ENCODE measurements at places on chromosomes 11 and 22. TPM values are rescaled to one million over a fixed set of nuclear protein-coding genes. Genes with fewer than 3 reads are reported as not detected.

GPR83 gene
- total RNA-seq = 0.78 TPM

TAGLN gene
- total RNA-seq = 105 TPM

OR2D2 gene
- total RNA-seq = 1.5 TPM

RFPL3 gene
- total RNA-seq = not detected

NOX4 gene
- total RNA-seq = 5.2 TPM

PTS gene
- total RNA-seq = 17.1 TPM

GRCh38 chr11:112025707-112026106 lies 499 bp downstream of the DLAT start:
- peaks cover 36% of the 10 kb centered on the region for H3K36me3 ChIP-seq
- H3K27ac ChIP-seq = peak overlapping the region; percentile 88
- peak overlapping the region; percentile 93 for H3K4me3 ChIP-seq
- peaks cover 16% of the 10 kb centered on the region for H3K4me1 ChIP-seq
- no peaks in the 10 kb centered on the region for H3K27me3 ChIP-seq

GRCh38 chr11:95175818-95176380 lies 55.1 kb downstream of the SESN3 start:
- H3K27me3 ChIP-seq = no peaks in the 10 kb centered on the region
- no peaks in the 10 kb centered on the region for H3K4me1 ChIP-seq
- no peak overlapping the region for H3K4me3 ChIP-seq

DNA sequence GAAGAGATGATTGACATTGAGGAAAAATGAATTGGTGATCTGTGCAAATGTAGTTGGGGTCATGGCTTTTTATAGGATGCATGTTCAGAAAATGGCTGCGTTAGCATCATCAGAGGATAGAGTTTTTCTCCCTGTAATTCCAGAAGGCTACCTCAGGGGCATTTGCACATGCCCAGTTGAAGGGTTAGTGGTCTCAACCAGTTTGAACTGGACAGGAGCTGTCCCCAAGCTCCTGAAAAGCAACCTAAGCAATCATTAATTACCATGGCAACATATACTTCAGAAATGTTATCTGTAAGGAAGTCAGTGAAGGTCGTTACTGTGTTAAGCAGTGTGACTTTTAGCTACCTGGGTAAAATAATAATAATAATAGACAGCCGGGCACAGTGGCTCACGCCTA lies 29.3 kb downstream of the TUG1 start:
- no peaks in the 10 kb centered on the region for H3K4me1 ChIP-seq
- H3K27me3 ChIP-seq = no peaks in the 10 kb centered on the region
- H3K36me3 ChIP-seq = no peaks in the 10 kb centered on the region

- H3K4me3 ChIP-seq = no peak overlapping the region
- peak overlapping the region; percentile 77 for H3K27ac ChIP-seq
- H3K36me3 ChIP-seq = peaks cover 60% of the 10 kb centered on the region
- H3K4me1 ChIP-seq = peaks cover 17% of the 10 kb centered on the region
Observed at GRCh38 chr11:9747828-9748227, 84.0 kb downstream of the SWAP70 start.

DNA sequence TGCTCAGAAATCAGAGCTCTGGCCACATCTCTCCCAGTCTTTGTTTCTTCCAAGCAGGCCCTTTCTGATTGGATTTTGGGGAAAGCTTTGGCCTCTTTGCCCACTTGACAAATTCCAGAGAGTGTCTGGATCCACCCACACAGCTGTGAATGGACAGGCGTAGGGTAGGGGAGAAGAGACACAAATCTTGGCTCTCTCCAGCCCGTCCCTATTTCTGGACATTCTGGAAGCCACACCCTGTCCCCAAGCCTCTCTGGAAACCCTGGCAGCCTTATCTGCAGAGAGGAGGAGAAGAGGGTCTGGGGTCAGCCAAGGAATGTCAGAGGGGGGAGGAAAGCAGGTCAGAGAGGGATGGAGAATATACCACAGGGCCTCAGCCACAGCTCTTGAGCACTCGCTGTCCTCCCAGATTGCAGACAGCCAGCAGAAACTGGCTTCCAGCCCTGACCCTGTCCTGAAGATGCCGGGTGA lies 59.5 kb upstream of the WNT11 start:
- H3K27me3 ChIP-seq = no peaks in the 10 kb centered on the region
- H3K36me3 ChIP-seq = no peaks in the 10 kb centered on the region
- H3K4me1 ChIP-seq = peaks cover 9% of the 10 kb centered on the region
- no peak for DNase-seq
- peak overlapping the region; percentile 25 for H3K27ac ChIP-seq

DNA sequence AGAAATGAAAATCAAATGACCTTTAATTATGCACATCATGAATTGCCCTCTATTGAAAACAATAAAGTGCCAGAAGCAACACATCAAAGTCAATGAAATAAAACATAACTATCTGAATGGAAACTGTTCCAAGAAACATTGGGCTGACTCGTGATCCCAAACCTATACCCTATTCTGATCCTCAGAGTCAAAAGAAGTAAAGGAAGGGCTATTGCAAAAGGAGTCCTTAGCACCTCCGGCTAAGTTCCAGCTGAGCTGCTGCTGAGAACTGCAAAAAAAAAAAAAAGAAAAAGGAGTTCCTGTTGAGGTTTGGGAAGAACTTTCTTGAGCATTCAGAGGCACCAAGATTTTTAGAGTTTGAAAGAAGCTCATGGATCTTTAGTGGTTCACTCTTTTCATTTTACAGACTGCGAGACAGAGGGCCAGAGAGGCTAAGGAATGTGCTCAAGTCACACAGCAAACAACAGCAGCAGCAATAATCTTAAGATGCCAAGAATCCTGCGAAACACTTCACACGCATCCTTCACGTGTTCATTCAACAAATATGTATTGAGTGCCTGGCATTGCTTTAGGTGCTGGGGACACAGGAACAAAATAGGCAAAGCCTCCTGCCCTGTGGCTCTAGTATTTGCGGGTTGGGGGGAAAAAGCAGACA lies 841 bp upstream of the TMPRSS13 start:
- peaks cover 8% of the 10 kb centered on the region for H3K4me1 ChIP-seq
- no peak for DNase-seq
- H3K36me3 ChIP-seq = no peaks in the 10 kb centered on the region
- H3K27ac ChIP-seq = peak overlapping the region; percentile 35
- H3K4me3 ChIP-seq = no peak overlapping the region
- no peaks in the 10 kb centered on the region for H3K27me3 ChIP-seq

DNA sequence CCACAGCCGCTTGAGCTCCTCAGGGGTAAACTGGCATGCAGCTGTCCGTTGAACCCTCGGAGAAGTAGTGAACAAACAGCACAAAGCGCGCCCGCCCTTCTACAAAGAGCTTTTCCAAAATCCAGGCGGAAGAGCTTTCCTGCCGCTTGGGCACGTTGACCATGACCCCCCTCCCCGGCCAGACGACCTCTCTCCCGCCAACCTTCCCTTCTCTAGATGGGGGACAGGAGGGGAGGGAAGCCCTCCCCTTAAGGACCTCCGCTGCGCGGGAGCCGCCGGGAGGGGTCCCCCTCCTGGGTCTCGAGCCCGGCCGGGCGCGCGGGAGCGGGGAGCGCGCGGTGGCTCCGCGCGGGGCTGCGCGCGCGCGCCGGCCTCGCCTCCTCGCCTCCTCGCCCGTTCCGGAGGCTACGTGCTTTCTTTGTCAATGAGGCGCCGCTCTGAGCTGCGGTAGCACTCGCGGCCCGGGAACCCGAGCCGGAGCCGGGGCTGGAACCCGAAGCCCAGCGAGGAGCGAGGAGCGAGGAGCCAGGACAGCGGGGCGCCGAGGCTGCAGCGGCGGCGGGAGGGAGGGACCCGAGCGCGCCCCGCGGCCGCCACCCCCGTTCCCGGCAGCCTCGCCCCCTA lies 118.6 kb downstream of the HIPK3 start:
- peaks cover 19% of the 10 kb centered on the region for H3K27me3 ChIP-seq
- peaks cover 12% of the 10 kb centered on the region for H3K4me1 ChIP-seq
- H3K4me3 ChIP-seq = peak within 1 kb of the TSS; percentile 51
- H3K36me3 ChIP-seq = no peaks in the 10 kb centered on the region
- DNase-seq = no peak

DNA sequence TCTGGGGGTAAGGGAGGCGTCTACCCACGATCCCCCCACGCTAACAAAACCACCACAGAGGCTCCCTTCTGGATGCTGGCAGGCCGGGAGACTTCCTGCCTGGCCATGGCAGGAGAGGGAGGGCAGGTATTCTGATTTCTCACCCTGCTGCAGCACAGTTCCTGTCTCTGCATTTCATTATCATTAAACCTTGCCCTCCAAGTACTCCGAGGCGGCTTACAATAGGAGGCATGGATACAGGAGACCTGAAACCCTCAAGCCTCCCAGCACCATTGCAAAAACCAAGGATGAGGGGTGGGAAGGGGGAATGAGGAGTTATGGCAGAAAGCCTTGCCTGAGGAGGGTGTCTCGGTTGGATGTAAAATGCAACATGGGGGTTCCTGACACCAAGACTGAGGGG lies 44.1 kb upstream of the MN1 start:
- no peak overlapping the region for H3K27ac ChIP-seq
- H3K36me3 ChIP-seq = peaks cover 17% of the 10 kb centered on the region
- H3K4me3 ChIP-seq = no peak overlapping the region
- H3K4me1 ChIP-seq = peaks cover 9% of the 10 kb centered on the region

GRCh38 chr22:39994566-39995392 lies at the start of gene FAM83F:
Gene FAM83F (plus strand): TSS chr22:39994954. CDS start chr22:39995043, 89 bp downstream.
- peaks cover 28% of the 10 kb centered on the region for H3K27me3 ChIP-seq
- H3K4me1 ChIP-seq = peaks cover 6% of the 10 kb centered on the region
- H3K36me3 ChIP-seq = no peaks in the 10 kb centered on the region
- no peak within 1 kb of the TSS for H3K27ac ChIP-seq
- H3K4me3 ChIP-seq = peak within 1 kb of the TSS; percentile 41

DNA sequence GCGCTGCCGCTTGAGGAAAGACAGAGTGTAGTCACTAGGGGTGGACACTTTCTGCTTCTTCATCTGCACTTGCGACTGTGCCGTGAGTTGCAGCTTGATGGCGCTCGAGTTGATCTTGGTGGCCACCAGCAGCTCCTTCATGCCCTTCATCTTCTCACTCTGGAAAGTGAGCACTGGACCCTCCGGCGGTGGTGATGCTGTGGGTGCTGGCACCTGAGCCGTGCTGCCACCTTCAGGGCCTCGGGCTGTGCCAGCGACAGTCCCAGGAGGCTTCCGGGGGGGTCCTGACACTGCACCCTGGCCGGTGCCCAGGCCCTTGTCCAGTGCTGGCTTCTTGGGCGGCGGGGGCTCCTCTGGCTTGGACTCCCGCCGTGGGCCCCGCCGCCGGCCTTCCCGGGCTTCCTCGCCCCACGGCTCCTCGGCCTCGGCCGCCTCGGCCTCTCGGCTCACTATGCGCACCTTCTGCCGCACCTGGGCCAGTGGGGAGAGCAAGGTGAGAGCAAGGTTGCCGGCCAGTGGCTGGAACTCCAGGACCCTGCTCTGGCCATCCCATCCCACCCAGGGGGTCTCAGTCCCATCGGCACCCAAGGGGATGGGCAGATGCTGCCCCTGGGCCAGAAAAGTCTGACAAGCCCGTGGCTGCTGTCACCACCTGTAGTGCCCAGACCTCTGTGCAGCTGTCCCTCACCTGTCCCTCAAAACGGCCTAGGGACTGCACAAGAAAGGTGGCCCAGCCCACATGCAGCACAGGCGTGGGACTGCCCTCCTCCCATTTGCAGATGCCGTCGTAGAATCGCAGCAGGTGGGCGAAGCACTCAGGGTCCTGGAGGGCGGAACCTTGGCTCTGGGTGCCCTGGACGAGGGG lies 1.6 kb upstream of the MAP4K2 start:
- H3K27me3 ChIP-seq = no peaks in the 10 kb centered on the region
- no peaks in the 10 kb centered on the region for H3K36me3 ChIP-seq
- H3K27ac ChIP-seq = peak overlapping the region; percentile 82
- peak overlapping the region; percentile 89 for H3K4me3 ChIP-seq
- DNase-seq = peak; percentile 76
- peaks cover 44% of the 10 kb centered on the region for H3K4me1 ChIP-seq

DNA sequence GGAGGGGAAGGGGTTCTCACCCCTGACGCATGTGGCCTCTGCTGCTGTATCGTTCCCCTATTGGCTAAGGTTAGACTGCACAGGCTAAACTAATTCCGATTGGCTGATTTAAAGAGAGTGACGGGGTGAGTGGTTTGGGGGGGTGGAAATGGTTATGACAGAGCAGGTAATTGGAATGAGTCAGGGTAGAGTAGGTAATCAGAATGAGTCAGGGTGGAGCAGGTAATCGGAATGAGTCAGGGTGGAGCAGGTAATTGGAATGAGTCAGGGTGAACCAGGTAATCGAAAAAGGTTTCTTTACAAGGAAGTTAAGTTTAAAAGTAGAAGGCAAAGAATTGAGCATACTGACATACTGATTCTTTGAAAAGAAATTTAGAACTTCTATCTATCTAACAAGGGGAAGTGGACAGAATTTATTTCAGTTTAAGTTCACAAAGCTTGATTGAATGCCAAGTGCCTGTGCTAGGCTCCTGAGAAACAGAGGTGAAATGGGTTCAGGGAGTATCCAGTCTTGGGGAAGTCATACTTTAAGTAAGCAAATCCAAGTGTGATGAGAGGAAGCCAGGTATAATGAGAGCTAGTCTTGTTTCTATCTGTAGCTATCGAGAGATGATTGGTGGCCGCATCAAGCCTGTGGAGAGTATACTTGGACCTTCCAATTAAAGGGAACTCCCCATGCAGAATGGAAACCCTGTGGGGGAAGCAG lies 58.0 kb downstream of the C11orf91 start:
- no peaks in the 10 kb centered on the region for H3K36me3 ChIP-seq
- no peaks in the 10 kb centered on the region for H3K27me3 ChIP-seq
- no peak overlapping the region for H3K4me3 ChIP-seq
- H3K4me1 ChIP-seq = no peaks in the 10 kb centered on the region
- no peak overlapping the region for H3K27ac ChIP-seq

GRCh38 chr11:8910649-8911026 lies 351 bp upstream of the AKIP1 start:
- no peak for DNase-seq
- peak overlapping the region; percentile 68 for H3K4me3 ChIP-seq
- H3K4me1 ChIP-seq = peaks cover 29% of the 10 kb centered on the region
- no peaks in the 10 kb centered on the region for H3K27me3 ChIP-seq
- no peaks in the 10 kb centered on the region for H3K36me3 ChIP-seq

GRCh38 chr11:64096835-64097234 lies 61.1 kb downstream of the FLRT1 start:
- no peaks in the 10 kb centered on the region for H3K27me3 ChIP-seq
- H3K4me1 ChIP-seq = peaks cover 22% of the 10 kb centered on the region
- DNase-seq = peak; percentile 77
- H3K4me3 ChIP-seq = no peak overlapping the region

DNA sequence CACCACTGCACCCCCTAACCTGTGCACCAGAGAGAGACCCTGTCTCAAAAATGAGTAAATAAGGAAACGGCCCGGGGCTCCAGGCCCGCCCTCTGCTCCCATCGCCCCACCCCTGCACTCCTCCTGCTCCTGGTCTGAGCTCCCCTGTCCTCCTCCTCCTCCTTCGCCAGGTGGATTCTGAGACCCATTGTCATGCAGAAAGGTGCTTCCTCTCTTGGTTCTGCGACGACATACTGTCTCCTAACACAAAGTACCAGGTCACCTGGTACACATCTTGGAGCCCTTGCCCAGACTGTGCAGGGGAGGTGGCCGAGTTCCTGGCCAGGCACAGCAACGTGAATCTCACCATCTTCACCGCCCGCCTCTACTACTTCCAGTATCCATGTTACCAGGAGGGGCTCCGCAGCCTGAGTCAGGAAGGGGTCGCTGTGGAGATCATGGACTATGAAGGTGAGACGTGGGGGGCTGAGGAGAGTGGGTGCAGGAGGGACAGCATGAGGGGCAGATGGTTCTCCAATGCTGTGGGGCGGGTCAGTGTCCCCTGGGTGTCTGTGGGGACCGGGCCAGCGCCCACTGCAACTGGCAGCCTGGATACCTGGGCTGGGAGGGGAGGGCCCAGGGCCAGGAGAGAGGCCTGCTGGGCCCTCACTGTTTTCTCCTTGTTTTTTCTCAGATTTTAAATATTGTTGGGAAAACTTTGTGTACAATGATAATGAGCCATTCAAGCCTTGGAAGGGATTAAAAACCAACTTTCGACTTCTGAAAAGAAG lies 3.1 kb upstream of the APOBEC3D start:
- DNase-seq = peak; percentile 60
- no peaks in the 10 kb centered on the region for H3K36me3 ChIP-seq
- H3K4me1 ChIP-seq = peaks cover 30% of the 10 kb centered on the region
- no peak overlapping the region for H3K4me3 ChIP-seq
- no peak overlapping the region for H3K27ac ChIP-seq
- H3K27me3 ChIP-seq = no peaks in the 10 kb centered on the region
